ENCODE measurements at places on chromosomes 6 and 20.

DNA sequence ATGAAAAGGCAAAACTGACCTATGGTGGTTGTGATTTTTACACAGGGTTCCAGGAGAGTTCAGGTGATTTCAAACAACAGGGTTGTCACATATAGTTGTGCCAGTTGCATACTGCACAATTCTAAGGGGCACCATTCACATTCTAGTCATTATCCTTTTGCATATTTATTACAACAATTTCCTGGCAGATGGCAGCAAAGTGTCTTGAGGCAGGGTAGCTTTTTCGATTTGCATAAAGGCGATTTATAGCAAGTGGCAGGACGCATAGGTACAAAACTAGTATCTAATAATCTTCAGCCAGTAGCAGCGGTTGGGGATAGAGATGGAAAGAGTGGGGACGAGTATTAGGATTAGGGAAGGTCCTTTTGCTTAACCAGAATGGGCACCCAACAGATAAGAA lies 46.5 kb upstream of the TRAF3IP2 start:
- no peak for DNase-seq

- no peak for DNase-seq
These were observed 20.1 kb upstream of the NCOA3 start for GRCh38 chr20:47481330-47482216.

DNA sequence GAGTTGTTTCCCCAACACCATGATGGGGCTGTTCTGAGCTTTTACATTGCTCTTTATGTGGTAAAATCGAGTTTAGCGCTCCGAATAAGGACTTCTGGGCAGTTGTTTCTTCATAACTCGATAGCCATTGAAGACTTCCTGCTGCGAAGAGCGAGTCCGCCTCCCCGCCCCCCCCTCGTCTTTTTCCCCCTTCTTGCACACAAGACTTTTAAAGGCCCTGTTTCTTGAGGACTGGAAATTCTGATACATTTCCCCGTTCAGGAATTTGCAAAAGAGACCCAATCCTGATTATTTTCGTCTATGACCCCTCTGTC lies 1.5 kb upstream of the CITED2 start:
- no peak for DNase-seq

- DNase-seq: peak; percentile 32
These were observed 88.0 kb downstream of the INSM1 start for GRCh38 chr20:20455926-20456325.

- no peak for DNase-seq
These were observed 68.5 kb upstream of the TENT5A start for GRCh38 chr6:81820980-81821379.

- DNase-seq: no peak
These were observed 107.8 kb downstream of the NFATC2 start for GRCh38 chr20:51434580-51435247.
